ENCODE measurements at places on chromosomes 2 and 18.
A peak's percentile ranks its signal among the peaks of the same experiment; 100 is the strongest.

DNA sequence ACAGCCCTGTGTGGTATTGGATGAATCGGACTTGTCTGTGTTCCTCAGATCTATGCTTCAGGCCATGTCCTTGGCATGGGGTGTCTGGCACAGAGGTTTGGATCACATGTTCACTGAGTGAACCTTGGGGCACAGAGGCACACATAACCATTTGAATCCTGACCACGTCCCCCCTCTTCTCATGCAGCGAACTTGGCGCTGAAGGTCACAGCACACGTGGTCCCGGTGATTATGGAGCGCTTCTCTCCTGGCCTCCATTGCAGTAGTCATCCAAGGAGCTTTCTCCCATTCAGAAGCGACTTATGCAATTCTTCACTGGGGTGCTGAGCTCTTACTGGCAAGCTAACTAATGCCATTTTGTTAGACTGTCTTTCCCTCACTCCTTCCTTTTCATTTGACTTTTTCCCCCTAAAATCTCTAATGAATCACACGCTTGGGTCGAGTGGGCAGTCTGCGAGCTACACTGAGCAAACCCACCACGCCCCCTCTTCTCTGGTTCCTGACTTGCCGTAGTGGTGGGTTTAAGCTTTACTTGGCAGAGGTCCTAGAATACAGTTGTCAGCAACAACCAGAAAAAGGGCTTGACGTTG lies 59.4 kb downstream of the KCNG2 start:
- DNase-seq = peak; percentile 55

GRCh38 chr2:234587341-234588053 lies 90.6 kb upstream of the ARL4C start:
- DNase-seq = no peak

DNA sequence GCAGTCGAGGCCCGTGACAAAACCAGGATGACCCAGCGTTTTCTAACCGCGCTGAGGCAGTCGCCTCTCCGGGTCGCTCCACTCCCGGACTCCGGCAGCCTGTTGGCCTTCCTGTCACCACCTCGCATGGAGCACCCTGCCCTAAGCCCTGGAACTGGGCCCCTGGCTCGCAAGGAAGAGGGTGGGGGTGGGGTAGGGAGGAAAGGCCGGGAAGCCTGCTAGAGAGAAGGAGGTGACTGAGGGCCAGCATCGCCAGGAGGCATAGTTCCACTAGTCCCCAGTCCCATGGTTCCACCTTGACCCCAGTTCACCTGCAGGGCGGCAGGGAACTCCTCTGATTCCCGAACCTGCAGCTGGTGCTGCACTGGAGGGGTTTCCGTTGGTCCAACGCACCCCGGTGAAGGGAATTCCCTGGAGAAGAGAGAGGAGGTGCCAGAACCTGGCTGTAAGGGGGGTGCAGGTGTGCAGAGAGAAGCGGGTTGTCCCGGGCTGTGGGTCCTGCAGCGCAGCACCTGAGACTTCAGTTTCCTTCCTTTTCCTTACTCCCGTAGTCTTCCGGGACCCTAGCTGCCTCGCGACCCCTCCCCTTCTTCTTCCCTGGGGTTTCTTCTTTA lies 11.8 kb upstream of the EN1 start:
- no peak for DNase-seq

DNA sequence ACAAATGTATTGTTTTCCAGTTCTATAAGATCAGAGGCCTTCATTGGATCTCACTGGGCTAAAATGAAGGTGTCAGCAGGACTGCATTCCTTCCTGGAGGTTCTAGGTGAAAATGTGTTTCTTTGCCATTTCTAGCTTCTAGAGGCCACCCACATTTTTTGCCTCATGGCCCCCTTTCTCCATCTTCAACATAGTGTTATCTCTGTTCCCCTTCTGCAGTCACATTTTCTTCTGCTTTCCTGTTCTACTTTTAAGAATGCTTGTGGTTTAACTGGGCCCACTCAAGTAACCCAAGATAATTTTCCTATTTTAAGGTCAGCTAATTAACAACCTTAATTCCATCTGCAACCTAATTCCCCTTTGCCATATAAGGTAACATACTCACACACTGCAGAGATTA lies 36.1 kb downstream of the METTL21A start:
- no peak for DNase-seq

- no peak for DNase-seq
Observed at GRCh38 chr2:109521233-109522062, 92.3 kb downstream of the SEPTIN10 start.

GRCh38 chr2:203583701-203584100 lies 48.6 kb upstream of the RAPH1 start:
- DNase-seq = no peak

DNA sequence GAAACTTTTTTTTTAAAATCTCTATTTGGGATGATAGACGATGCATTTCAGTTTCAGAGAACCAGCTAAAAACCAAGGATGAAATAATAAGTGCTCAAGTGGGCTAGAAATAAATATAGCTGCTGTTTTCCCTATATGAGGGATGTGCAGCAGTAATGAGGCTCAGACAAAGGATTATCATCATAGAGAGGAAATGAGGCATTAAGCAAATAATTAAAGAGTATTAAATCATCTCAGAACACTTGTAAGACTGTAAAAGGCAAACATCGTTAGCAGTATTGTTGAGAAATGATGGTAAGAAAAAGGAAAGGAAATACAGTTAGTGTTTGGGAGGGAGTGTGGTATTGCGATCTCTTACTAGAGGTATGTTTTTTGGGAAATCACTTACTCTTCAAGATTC lies 233.5 kb downstream of the TGIF1 start:
- DNase-seq = no peak

DNA sequence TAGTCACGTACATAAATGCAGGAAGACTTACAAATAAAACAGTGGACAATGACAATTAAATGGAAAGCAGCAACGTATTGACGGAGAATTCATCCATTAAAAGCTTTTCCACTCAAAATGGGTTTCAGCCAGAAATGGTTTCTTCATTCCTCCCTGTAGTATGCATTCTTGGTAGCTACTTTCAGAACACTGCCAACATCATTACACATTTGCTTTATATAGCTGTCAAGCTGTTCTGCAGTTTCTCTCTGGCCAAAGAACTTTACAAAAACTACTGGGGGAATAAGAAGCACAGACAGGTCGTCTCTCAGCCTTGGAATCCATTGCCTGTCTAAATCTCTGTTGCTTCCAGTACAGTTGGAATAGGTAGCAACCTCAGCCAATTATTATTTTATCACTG lies 84.1 kb upstream of the NCKAP5 start:
- DNase-seq = no peak

All from iPS-NIHi11 (cell line).